SIG-M5 (cell line): ENCODE measurements at places on chromosomes 13 and 19.

- no peak for DNase-seq
These were observed 175.4 kb downstream of the FLT1 start for GRCh38 chr13:28319528-28319927.

GRCh38 chr13:47298506-47298905 lies 401.7 kb upstream of the HTR2A start:
- no peak for DNase-seq

GRCh38 chr13:27712421-27712820 lies 79.9 kb upstream of the GSX1 start:
- no peak for DNase-seq

- DNase-seq: no peak
These were observed 7.4 kb downstream of the FZR1 start for GRCh38 chr19:3513229-3514140.

GRCh38 chr19:5915782-5916165 lies 1.7 kb downstream of the CAPS start:
- DNase-seq: no peak

GRCh38 chr13:21676611-21677021 lies 5.7 kb downstream of the FGF9 start:
- DNase-seq: no peak

DNA sequence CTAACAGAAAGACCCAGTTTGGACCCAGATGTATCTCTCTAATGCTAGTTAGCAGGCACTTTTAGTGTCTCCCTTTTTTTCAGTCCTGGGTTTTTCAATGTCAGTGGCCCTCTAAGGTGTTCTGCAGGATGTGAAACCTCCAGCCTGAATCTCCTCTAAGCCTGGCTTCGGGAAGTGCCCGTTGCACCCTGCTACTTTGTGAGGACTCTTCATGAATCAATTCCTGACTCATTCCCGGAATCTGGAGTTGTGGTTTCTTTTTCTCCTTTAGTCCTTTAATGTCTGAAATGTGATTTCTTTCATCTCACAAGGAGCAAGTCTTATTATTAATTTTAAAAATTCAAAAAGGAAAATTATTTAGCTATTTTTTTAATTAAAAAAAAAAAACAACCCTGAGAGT lies 116.0 kb downstream of the ZNF536 start:
- no peak for DNase-seq

- no peak for DNase-seq
These were observed 14.6 kb downstream of the KCTD15 start for GRCh38 chr19:33811246-33811645.

- no peak for DNase-seq
These were observed 1581.3 kb downstream of the EFNB2 start for GRCh38 chr13:104954210-104954609.

DNA sequence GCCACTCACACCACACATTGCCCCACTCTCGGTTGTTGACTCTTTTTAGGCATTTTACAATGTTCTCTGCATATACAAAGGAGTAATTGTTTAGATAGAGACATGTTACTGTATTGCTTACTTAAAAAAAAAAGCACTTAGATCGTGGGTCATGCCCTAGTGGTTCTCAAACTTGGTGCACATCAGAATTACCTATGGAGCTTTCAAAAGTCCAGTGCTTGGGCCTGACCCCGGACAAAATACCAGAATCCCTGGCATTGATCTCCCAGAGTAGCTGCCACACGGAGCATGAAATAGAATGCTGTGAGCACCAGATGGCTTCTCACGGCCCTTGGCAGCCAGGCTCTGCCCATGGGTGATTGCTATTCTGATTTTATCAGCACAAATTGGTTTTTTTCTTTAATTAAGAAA lies 20.0 kb downstream of the ACP7 start:
- DNase-seq: no peak

GRCh38 chr13:105336706-105337576 lies 1198.5 kb downstream of the EFNB2 start:
- no peak for DNase-seq

- DNase-seq: no peak
These were observed 48.7 kb upstream of the ITM2B start for GRCh38 chr13:48184260-48184659.

GRCh38 chr19:17560205-17560595 lies 4.8 kb downstream of the COLGALT1 start:
- DNase-seq: no peak

DNA sequence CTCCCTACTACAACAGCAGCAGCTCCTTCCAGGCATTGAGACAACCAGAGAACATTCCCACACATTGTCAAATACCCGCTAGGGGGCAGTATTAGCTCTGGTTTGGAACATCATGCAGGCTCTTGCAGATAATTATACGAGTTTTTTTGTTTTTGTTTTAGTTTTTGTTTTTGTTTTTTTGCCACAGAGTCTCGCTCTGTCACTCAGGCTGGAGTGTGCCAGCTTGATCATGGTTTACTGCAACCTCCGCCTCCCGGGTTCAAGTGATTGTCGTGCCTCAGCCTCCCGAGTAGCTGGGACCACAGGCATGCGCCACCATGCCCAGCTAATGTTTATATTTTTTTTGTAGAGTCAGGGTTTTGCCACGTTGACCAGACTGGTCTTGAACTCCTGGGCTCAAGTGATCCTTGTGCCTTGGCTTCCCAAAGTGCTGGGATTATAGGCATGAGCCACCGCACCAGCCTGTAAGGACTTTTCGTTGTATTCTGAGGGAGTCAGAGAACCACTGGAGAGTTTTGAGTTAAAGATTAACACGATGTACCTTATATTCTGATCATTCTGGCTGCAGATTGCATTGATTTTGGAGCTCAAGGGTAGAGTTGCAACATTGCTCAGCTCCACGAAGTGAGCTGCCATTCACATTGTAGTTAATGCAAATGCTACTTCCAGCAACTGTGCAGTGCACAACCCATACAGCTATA lies 41.7 kb upstream of the CEACAM20 start:
- DNase-seq: no peak

DNA sequence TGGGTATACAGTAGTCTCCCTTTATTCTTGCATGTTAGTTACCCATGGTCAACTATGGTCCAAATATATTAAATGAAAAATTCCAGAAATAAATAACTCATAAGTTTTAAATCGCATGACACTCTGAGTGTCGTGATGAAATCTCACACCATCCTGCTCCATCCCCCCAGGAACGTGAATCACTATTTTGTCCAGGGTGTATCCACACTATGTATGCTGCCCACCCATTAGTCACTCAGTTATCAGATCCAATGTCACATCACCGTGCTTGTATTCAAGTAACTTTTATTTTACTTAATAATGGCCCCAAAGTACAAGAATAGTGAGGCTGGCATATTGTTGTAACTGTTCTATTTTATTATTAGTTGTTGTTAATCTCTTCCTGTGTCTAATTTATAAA lies 115.8 kb upstream of the SERP2 start:
- no peak for DNase-seq

DNA sequence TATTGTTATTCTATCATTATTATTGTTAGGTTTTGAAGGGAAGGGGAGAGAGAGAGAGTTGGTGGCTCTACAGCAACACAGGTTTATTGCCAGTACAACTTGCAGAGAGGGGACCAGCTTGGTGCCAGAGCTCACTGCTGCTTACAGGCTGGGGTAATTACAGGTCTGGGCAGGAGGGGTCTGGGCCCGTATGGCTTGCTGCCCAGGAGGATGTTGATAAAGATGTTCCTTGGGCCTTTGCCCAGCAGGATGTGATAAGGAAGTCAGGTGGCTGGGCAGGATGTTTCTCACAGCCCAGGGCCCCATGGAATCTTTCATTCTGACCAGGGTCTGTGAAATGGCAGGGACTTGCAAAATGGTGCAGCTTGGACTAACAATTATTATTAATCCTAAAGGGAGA lies 64.2 kb upstream of the ZNF599 start:
- no peak for DNase-seq

DNA sequence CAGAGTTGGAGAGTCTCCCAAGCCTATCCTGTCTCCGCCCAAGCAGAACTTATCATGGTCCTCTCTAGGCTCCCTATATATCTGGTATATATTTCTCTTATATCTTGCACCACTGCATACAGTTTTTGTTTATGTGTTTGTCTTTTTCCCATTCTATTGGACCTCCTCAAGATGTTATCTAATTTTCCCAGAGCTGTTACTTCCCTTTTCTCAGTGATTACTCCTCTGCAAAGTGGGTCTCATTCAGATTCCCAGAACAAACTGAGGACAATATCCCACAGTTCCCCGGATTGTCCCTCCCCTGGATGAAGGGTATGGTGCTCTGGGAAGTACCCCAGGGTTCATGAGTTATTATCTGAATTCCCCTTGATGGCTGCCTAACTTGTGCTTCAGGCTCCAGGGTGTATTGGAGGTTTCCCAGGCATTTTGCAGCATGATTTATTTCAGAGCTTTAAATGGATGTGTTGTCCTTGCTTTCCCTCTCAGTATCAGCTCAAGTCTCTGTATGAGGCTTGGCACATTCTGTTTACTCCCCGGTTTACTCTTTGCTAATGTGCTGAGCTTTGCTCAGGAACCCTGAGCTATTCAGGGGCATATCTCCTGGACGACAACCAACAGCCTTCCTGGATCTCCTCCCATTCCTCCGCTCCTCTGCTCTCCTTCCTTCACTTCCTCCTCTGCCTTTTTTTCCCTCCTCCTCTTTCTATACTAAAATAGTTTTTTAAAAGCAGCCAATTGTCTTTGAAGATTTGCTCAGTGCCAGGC lies 329.3 kb downstream of the SPRY2 start:
- DNase-seq: no peak

DNA sequence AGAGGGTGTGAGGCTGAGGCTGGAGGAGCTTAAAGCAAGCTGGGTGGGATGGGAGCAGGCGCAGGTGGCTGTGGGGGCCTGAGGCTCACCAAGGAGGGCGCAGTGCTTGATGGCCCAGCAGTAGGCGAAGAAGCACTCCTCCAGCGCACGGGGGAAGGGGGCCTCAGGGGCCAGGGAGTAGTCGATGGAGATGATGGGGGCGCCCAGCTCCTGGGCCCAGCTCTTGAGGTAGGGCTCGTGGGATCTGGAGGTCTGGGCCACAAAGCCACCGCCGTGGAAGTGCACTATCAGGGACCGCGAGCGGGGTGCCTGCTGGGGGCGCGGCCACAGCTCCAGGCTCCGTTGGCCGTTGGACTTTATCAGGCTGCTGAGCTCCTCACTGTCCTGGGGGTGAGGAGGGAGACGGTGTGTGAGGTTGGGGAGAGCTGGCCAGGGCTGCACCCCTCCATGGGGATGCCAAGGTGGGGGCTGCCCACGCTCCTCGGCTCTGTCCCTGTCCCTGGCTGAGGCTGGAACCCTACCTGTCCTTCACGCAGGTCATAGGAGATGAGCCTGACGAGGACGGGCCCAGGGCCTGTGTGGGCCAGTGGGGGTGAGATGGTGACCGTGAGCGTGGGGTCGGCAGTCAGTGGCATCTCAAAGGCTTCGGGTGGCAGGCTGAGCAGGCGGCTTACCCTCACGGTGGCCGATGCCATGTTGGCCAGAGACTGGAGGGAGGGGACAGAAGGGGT lies 17.2 kb upstream of the CNFN start:
- DNase-seq: no peak

- no peak for DNase-seq
These were observed 9.0 kb downstream of the RELB start for GRCh38 chr19:45010306-45010705.

GRCh38 chr13:87295636-87296035 lies 375.5 kb upstream of the SLITRK5 start:
- no peak for DNase-seq

GRCh38 chr19:17418710-17419109 lies 1.1 kb upstream of the MVB12A start:
- no peak for DNase-seq

GRCh38 chr13:33730147-33730546 lies 87.8 kb upstream of the RFC3 start:
- DNase-seq: peak; percentile 51

- no peak for DNase-seq
These were observed 82.4 kb upstream of the IRS2 start for GRCh38 chr13:109868578-109869311.

DNA sequence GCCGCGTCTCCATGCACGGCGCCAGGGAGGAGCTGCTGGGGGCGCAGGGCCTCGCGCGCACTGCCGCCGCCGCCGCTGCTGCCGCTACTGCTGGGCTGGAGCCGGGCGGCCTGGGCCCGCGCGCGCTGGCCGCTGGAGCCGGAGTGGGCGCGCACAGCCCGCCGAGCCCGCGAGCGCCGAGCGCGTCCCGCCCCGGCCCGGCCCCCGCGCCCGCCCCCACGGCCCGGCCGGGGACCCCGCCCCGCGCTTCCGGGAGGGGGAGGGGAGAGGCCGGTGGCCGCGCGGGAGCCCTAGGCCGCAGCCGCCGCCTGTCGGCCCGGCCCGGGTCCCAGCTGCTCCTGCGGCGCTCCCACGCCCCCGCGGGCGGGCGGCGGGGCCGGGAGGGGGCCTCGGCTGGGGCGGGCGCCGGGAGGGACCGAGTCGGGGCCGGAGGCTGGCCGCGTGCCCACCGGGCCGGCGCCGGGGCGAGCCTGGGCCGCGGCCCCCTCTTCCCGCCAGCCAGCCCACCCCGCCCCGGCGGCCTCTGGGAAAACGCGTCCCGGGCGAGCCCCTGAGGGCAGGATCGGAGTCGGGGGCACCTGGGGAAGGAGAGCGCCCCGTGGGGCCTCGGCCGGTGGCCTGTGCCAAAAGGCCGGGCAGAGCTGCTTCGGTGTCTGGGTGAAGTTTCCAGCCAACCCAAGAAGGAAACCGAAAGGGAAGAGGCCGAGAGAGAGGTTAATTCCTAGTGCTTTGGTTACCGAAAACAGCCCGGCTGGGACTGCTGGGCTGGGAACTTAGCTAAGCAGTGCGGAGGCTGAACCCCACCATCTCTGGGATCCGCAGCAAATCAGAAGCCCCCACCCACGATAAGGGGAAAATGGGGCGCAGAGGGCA lies at the start of gene STK24:
Gene STK24, minus strand, starts transcription at position 145 of the 873 bp plus-strand sequence. CDS start 321 bp downstream, outside the sequence.
- DNase-seq: no peak

DNA sequence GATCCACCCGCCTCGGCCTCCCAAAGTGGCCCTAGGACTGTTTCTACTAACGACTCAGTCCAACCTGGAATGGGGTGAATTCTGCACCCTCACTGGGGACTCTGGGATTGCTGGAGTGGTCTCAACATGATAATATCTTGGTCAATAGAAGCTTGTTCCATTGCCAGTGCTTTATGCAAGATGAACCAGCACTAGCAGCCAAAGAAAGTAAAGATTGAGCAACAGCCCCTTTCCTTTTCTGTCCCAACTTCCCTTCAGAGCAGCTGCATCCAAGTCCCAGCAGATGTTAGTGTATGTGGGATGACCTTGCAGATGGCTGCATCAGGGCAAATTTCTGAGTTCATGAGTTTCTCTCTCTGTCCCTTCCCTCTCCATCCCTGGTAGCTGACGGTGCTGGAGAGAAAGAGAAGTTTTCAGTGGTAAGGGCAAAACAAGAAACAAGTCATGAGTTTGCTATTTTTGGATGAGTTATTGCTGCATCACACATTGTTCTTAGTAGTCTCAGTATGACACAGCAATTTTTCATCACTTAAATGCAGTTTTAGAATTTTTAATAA lies 183.6 kb upstream of the EDNRB start:
- DNase-seq: peak; percentile 81
